ENCODE measurements at places on chromosomes 4 and X.

- no peaks in the 10 kb centered on the region for H3K4me1 ChIP-seq
- no peaks in the 10 kb centered on the region for H3K36me3 ChIP-seq
- no peak overlapping the region for H3K27ac ChIP-seq
- peaks cover 6% of the 10 kb centered on the region for H3K27me3 ChIP-seq
Measured at GRCh38 chr4:108512615-108513505, 107.5 kb upstream of the RPL34 start.

GRCh38 chrX:131827935-131828334 is 195.2 kb upstream of the STK26 start:
- no peak overlapping the region for H3K27ac ChIP-seq
- H3K4me3 ChIP-seq = no peak overlapping the region
- no peaks in the 10 kb centered on the region for H3K27me3 ChIP-seq

GRCh38 chr4:87316961-87317360 is 5.7 kb downstream of the HSD17B13 start:
- no peak for DNase-seq
- no peaks in the 10 kb centered on the region for H3K36me3 ChIP-seq

DNA sequence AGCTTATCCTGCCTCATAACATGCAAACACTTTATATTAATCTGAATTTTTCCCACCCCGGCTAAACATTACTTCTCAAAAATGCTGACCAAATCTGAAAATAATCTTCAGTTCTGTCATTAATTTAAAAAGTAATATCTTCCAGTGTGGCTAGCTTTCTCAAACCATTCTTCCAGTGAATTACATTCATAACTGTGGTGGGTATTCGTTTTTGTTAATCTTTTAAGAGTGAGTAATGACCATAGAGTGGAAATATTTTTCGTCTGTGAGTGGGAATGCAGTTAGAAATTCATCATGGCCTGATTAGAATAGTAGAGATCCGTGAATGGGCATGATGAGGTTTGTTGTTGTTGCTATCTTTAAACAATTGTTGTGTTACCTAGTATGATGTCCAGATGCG is 138.6 kb upstream of the SFRP2 start:
- H3K36me3 ChIP-seq = no peaks in the 10 kb centered on the region
- H3K27ac ChIP-seq = no peak overlapping the region
- no peak for DNase-seq
- H3K4me3 ChIP-seq = no peak overlapping the region

- no peak overlapping the region for H3K4me3 ChIP-seq
- no peaks in the 10 kb centered on the region for H3K4me1 ChIP-seq
- H3K27ac ChIP-seq = no peak overlapping the region
Measured at GRCh38 chr4:141614878-141615586, 21.4 kb upstream of the IL15 start.

DNA sequence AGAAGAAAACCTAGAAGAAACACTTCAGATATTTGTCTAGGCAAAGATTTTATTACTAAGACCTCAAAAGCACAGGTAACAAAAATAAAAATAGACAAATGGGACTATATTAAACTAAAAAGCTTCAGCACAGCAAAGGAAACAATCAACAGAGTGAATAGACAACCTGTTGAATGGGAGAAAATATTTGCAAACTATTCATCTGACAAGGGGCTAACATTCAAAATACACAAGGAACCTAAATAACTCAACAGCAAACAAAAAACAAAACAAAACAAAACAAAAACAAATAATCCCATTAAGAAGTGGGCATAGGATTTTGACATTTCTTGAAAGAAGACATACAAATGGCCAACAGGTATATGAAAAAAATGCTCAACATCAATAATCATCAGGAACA is 192.7 kb upstream of the ZCCHC13 start:
- no peak for DNase-seq
- no peak overlapping the region for H3K4me3 ChIP-seq
- no peak overlapping the region for H3K27ac ChIP-seq

GRCh38 chr4:180528003-180528402 is 1715.2 kb upstream of the TENM3 start:
- no peak for DNase-seq
- H3K36me3 ChIP-seq = no peaks in the 10 kb centered on the region
- no peak overlapping the region for H3K27ac ChIP-seq
- H3K4me3 ChIP-seq = no peak overlapping the region
- H3K27me3 ChIP-seq = no peaks in the 10 kb centered on the region
- H3K4me1 ChIP-seq = no peaks in the 10 kb centered on the region

- no peak overlapping the region for H3K4me3 ChIP-seq
- H3K27ac ChIP-seq = no peak overlapping the region
- no peak for DNase-seq
- no peaks in the 10 kb centered on the region for H3K36me3 ChIP-seq
- H3K4me1 ChIP-seq = no peaks in the 10 kb centered on the region
- peaks cover 9% of the 10 kb centered on the region for H3K27me3 ChIP-seq
Measured at GRCh38 chr4:7412554-7412912, 22.2 kb downstream of the PSAPL1 start.

DNA sequence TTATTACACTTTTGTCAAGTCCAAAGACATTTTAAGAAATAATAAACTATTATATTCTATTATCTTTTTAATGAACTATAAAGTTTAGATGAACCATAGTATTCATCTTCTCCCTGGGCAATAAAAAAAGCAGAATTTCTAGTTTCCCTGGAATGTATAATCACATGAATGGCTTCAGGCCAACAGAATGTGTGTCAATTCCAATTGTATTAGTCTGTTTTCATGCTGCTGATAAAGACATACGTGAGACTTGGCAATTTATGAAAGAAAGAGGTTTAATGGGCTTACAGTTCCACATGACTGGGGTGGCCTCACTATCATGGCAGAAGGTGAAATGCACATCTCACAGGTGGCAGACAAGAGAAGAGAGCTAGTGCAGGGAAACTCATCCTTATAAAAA is 70.7 kb upstream of the ANXA10 start:
- H3K4me3 ChIP-seq = no peak overlapping the region
- no peak for DNase-seq
- H3K36me3 ChIP-seq = no peaks in the 10 kb centered on the region
- no peaks in the 10 kb centered on the region for H3K27me3 ChIP-seq
- no peak overlapping the region for H3K27ac ChIP-seq
- no peaks in the 10 kb centered on the region for H3K4me1 ChIP-seq

- peaks cover 33% of the 10 kb centered on the region for H3K36me3 ChIP-seq
- H3K27me3 ChIP-seq = no peaks in the 10 kb centered on the region
- no peak overlapping the region for H3K4me3 ChIP-seq
- DNase-seq = no peak
- no peak overlapping the region for H3K27ac ChIP-seq
- H3K4me1 ChIP-seq = peaks cover 3% of the 10 kb centered on the region
Measured at GRCh38 chr4:853416-853781, 27.5 kb upstream of the CPLX1 start.

GRCh38 chr4:143358923-143359643 is 22.4 kb downstream of the GAB1 start:
- no peaks in the 10 kb centered on the region for H3K27me3 ChIP-seq
- peaks cover 43% of the 10 kb centered on the region for H3K4me1 ChIP-seq
- H3K4me3 ChIP-seq = no peak overlapping the region
- H3K36me3 ChIP-seq = no peaks in the 10 kb centered on the region

- no peaks in the 10 kb centered on the region for H3K27me3 ChIP-seq
- no peaks in the 10 kb centered on the region for H3K4me1 ChIP-seq
- H3K36me3 ChIP-seq = no peaks in the 10 kb centered on the region
- no peak for DNase-seq
Measured at GRCh38 chr4:17526695-17527477, 11.9 kb downstream of the CLRN2 start.

DNA sequence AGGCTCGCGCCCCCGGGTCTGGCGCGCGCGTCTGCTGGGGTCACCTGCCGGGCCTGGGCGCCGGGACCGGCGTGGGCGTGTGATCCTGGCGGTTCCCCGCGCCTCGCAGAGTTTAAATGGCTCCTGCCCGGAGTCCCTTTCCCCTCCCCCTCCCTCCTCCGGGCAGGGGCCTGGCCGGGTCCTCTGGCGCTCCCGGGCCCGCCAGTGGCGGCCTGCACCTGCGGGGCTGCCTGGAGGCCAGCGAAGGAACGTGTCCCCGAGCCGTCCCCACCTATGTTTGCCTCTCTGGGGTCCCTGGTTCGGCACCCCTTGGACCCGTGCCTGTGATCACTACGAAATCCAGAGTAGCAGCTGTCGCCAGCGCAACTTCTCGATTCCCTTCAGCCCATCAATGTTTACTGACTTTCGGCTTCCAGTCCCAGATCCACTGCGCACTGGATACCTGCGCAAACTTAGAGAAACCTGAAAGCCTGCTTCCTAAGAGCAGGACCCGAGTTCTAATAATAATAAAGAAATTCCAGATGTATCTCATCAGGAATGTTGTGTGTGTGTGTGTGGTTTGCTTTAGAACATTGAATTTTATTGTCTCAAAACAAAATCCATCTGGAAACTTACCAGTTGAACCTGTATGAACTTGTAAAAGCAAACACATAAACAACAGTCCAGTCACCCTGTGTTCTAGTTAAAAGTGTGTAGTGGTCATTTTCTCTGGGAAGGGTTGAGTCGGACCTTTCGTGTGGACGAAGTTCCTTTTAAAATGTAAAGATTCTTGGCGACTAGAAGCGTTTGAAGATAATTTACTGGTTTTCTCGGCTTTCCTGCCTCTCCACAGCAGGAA is 788 bp downstream of the SHROOM2 start:
- H3K4me1 ChIP-seq = no peaks in the 10 kb centered on the region
- no peak overlapping the region for H3K27ac ChIP-seq
- DNase-seq = no peak
- H3K27me3 ChIP-seq = peaks cover 2% of the 10 kb centered on the region

DNA sequence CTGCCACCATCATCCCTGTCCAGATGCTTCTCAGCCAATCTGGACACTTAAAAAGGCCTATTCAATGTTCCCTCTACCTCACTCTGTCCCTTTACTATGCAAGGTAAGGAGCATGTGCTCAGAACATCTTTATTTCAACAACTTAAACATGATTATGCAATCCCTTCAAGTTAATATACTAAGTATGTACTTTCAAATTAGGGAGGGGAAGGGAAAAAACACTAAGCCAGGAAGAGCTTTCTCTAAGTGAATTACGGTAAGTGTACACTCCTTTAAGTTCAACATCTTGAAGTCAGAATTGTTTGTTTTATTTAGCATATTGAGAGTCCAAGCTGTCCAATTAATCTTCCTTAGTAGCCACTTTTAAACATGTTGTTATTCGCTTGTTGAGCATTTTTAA is 14.1 kb downstream of the SLC10A7 start:
- H3K36me3 ChIP-seq = peaks cover 14% of the 10 kb centered on the region
- DNase-seq = no peak
- H3K4me1 ChIP-seq = no peaks in the 10 kb centered on the region
- no peaks in the 10 kb centered on the region for H3K27me3 ChIP-seq

- H3K27ac ChIP-seq = no peak overlapping the region
- peaks cover 11% of the 10 kb centered on the region for H3K4me1 ChIP-seq
- no peaks in the 10 kb centered on the region for H3K27me3 ChIP-seq
Measured at GRCh38 chr4:13980317-13981310, 353.1 kb upstream of the BOD1L1 start.

- no peak overlapping the region for H3K27ac ChIP-seq
- H3K36me3 ChIP-seq = peaks cover 23% of the 10 kb centered on the region
- no peak for DNase-seq
- H3K4me1 ChIP-seq = no peaks in the 10 kb centered on the region
- H3K4me3 ChIP-seq = no peak overlapping the region
Measured at GRCh38 chr4:88045021-88045420, 37.6 kb downstream of the PKD2 start.

DNA sequence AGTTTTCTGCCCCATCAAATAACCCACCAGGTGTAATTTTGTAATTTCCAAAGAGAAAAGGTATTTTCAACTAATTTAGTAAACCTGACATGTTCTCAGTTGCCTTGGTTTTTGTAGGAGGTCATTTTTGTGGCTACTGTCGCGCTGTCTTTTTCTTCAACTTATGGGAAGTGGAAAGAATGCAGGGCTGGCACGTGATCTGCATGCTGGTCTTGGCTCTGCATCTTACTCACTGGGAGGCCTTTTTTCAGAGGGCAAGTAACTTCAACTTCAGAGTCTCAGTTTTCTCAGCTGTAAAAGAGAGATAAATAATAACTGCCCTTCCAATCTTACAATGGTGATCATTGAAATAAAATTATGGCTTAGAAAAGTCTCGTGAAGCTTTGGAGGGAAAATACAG is 109.9 kb upstream of the SMIM10 start:
- DNase-seq = no peak
- no peaks in the 10 kb centered on the region for H3K27me3 ChIP-seq
- H3K27ac ChIP-seq = no peak overlapping the region
- no peak overlapping the region for H3K4me3 ChIP-seq

DNA sequence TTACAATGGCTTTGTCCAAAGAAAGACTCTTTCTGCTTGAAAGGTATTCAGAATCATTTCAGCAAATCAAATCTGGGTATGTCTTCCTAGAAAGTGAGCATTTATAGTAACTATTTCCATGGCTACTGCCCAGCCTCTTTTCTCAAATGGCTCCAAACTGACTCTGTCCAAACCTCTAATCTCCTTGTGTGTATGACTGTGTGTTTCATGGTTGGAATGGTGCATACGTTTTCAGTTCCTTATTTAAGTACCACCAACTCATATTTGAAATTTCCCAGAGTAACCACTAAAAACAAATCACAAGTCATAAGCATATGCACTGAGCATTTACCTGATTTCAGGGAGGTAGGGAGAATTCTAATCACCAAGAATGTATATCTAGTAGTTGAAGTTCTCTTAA is 106.0 kb downstream of the TMEM144 start:
- DNase-seq = no peak
- H3K36me3 ChIP-seq = no peaks in the 10 kb centered on the region
- H3K4me1 ChIP-seq = no peaks in the 10 kb centered on the region
- H3K4me3 ChIP-seq = no peak overlapping the region
- H3K27me3 ChIP-seq = no peaks in the 10 kb centered on the region
- H3K27ac ChIP-seq = no peak overlapping the region

DNA sequence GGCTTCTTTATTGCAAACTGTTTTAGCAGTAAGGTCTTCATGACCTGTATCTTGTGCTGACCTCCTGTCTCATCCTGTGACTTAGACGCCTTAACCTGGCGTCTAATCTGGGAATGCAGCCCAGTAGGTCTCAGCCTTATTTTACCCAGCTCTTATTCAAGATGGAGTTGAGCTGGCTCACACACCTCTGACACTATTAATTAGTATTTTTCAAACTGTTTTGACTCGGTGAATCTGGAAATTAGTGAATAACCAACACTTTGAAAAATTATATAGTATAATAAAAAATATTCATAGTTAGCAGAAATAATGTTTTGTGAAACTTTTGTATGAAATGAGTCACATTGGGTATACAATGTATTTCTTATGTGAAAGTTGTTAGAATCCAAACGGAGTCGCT is 189.4 kb downstream of the PDGFRA start:
- H3K27ac ChIP-seq = no peak overlapping the region
- no peak overlapping the region for H3K4me3 ChIP-seq
- no peaks in the 10 kb centered on the region for H3K27me3 ChIP-seq
